ENCODE measurements at places on chromosomes 13 and 19. TPM values are rescaled to one million over a fixed set of nuclear protein-coding genes. Genes with fewer than 3 reads are reported as not detected.

ZNF534 gene
- under 0.01 TPM for total RNA-seq

KLK12 gene
- not detected for total RNA-seq

MEF2B gene
- 0.27 TPM for total RNA-seq

IGLON5 gene
- total RNA-seq = 1.1 TPM

LRG1 gene
- 0.54 TPM for total RNA-seq

TNNI3 gene
- total RNA-seq = not detected

ATP8A2 gene
- under 0.01 TPM for total RNA-seq

SIGLEC14 gene
- total RNA-seq = 2.7 TPM

MEIOSIN gene
- total RNA-seq = not detected

TPRX2 gene
- not detected for total RNA-seq

MAMSTR gene
- total RNA-seq = 1.1 TPM

CABP5 gene
- total RNA-seq = not detected

GIPC3 gene
- total RNA-seq = 2.4 TPM

IGFL3 gene
- total RNA-seq = not detected

DIAPH3 gene
- total RNA-seq = 0.54 TPM

CGB2 gene
- not detected for total RNA-seq

ZNF468 gene
- 16.4 TPM for total RNA-seq

NCAN gene
- total RNA-seq = not detected

CRX gene
- total RNA-seq = not detected

BCAM gene
- 8.6 TPM for total RNA-seq

TRPM4 gene
- 2.2 TPM for total RNA-seq

ACER1 gene
- total RNA-seq = under 0.01 TPM

ZNF729 gene
- not detected for total RNA-seq

TUBB4A gene
- 7.0 TPM for total RNA-seq

MUC16 gene
- total RNA-seq = under 0.01 TPM

SYMPK gene
- total RNA-seq = 69.5 TPM

DHDH gene
- under 0.01 TPM for total RNA-seq

LILRB1 gene
- 1.1 TPM for total RNA-seq

TNFSF11 gene
- total RNA-seq = not detected

PLEKHA4 gene
- total RNA-seq = 10.8 TPM

KLHL26 gene
- total RNA-seq = 11.0 TPM

CDC42EP5 gene
- 0.54 TPM for total RNA-seq

ARRDC5 gene
- total RNA-seq = 6.2 TPM

TMEM150B gene
- 5.4 TPM for total RNA-seq
